T-cell (primary cell): ENCODE measurements at places on chromosomes 7 and 10.

DNA sequence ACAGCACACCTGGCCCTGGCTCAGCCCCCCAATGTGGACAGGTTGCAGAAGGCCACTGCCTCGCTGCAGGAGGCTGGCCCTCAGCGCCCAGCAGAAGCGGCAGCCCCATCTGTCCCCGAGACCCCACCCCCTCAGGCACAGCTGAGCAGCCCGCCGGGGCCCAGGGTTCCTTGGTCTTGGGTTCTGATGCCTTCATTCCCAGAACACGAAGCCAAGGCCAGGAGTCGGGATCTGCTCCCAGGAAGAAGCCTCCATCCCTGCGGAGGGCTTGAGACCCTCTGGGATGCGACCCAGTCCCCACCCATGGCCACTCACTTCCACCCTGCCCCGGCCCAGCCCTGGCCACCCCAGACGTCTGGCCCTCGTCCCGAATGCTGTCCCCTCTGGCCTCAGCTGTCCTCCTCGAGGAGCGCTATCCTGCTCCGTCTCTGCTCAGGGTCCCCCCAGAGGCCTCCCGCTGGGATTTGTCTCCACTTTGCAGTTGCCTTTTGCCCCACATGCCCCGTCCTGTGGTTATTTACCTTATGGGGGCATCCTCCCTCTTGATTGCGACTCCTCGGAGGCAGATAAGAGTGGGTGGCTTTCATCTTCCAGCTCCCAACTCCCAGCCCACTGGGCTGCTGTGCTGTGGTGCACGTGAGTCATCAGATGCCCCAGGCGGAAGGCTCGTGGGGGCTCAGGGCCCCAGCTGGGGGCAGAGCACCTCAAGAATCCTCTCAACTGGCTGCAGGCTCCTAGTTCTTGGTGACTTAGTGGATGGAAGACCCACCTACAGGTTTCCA is 97.5 kb downstream of the MKI67 start:
- H3K4me3 ChIP-seq, result no peak overlapping the region
- H3K27me3 ChIP-seq, result no peaks in the 10 kb centered on the region
- no peak for DNase-seq
- no peak overlapping the region for H3K27ac ChIP-seq
- H3K36me3 ChIP-seq, result no peaks in the 10 kb centered on the region

DNA sequence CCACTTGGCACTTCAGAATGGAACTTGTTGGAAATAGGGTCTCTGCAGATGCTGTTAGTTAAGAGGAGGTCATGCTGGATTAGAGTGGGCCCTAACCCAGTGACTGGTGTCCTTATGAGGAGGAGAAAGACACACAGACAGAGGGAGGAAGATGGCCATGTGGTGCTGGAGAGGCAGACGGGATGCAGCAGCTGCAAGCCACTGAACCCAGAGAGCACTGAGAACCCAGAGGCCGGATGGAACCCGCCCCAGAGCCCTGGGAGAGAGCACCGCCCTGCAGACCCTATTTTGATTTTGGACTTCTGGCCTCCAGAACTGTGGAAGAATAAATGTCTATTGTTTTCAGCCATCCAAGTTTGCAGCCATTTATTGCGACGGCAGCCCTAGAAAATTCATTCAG is 58.0 kb upstream of the EBF3 start:
- no peak for DNase-seq
- H3K36me3 ChIP-seq, result no peaks in the 10 kb centered on the region
- H3K4me3 ChIP-seq, result no peak overlapping the region
- H3K4me1 ChIP-seq, result no peaks in the 10 kb centered on the region
- peaks cover 11% of the 10 kb centered on the region for H3K27me3 ChIP-seq

DNA sequence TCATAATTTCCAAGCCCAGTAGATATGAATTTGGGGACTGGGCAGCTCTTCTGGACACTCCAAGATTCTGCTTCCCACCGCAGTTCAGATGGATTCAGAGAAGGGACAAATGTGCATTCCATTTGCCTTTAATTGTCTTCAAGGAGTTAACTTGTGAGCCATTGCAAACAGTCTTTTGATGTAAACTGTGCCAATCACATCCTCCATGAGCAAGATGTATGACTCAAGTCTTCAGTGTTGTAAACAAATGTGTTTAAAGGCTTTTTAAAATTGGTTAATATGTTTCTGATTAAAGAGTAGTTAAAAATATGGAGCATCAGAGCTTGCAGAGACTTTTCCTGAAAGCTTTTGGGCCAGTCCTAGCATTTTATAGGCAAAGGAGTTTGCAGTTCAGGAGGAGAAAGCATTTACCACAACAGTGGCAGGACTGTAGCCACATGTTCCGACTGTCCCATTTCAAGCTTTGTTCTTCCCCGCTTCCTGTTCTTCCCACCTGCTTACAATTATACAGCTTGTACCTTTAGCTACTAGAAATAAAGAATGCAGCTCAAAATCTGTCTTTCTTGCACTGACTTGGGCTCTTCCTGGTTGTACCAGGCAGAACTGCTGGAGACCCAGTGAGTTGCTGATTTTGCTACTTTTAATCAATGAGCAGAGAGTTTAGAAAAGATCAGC is 6.2 kb downstream of the SLC18A2 start:
- peaks cover 39% of the 10 kb centered on the region for H3K4me1 ChIP-seq
- H3K36me3 ChIP-seq, result no peaks in the 10 kb centered on the region
- DNase-seq, result no peak
- no peak overlapping the region for H3K27ac ChIP-seq
- no peak overlapping the region for H3K4me3 ChIP-seq

DNA sequence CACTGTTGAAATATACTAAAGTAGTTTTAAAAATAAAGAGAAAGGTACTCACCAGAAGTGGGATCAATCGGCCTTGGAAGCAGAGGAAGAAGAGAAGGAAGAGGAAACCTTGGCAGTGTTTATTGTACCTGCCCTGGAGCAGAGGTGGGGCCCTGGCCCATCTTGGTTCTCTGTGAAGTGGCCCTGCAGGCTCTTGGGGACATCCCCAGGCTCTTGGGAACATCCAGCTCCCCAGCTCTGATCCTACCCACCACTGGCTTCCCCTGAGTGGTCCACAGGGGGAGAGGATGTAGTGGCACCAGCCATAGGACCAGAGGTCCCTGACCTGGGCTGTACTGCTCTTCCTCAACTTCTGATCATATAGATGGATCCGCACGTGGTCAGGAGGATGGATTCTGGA is 22.3 kb upstream of the RET start:
- no peak overlapping the region for H3K27ac ChIP-seq
- H3K36me3 ChIP-seq, result no peaks in the 10 kb centered on the region
- DNase-seq, result no peak
- no peak overlapping the region for H3K4me3 ChIP-seq
- H3K4me1 ChIP-seq, result no peaks in the 10 kb centered on the region

DNA sequence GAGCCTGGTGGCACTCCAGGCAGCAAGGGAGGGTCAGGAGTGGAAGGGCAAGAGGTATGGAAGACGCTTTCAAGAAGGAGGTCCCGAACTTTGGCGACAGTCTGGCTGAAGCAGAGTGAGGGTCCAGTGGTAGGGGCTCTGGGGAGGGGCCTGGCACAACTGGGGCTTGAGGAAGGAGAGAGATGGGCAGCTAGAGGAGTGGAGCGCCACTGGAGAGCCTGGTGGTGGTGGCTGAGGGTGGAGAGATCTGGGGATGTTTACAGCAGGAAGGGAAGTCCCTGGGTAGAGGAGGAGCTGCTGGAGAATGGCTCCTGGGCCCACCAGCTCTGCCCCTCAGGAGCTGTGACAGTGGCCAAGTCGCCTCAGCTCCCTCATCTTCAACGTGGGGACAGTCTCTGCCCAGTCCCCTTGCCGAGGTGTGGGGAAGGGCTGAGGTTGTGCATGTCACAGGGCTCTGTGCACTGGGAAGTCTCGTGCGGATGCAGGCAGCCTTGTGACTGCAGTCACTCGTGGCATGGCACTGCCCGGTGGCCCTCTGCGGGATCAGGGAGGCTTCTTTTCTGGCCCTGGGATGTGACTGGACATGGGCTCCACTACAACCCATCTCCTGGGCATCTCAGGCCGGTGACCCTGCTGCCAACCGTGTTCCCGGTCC is 18.5 kb downstream of the UBTD1 start:
- no peaks in the 10 kb centered on the region for H3K27me3 ChIP-seq
- DNase-seq, result no peak
- no peak overlapping the region for H3K4me3 ChIP-seq

DNA sequence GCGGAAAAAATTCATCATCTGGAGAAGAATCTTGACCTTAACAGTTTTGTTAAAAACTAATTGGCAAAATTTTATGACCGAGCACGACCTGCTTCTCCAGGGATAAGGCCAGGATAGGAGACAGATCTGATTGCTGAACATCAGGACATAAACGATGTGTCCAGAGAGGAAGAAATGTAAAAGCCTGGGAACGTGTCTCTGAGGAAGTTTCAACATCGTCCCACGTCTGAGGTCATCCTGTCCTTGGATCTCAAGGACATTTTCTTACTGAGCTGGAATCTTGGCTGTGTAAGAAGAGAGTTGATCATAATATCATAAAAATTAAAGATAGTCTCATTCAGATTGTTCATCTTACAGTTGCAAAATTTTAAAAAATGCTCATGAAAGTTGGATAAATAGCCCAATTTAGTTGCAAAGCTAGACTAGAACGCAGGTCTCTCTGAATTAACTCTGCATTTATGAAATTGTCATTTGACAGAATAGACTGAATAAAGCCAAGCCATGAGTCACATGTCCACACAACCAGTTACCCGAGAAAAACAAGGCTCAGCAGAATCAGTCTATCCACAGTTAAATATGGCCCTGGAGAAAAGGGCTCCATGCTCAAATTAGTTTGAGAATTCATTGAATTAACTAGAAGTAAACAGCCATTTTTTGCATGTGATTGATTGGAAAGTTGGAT is 120.0 kb upstream of the EGFR start:
- H3K27ac ChIP-seq, result no peak overlapping the region
- H3K4me1 ChIP-seq, result no peaks in the 10 kb centered on the region
- no peaks in the 10 kb centered on the region for H3K27me3 ChIP-seq
- no peaks in the 10 kb centered on the region for H3K36me3 ChIP-seq

GRCh38 chr7:20651960-20652544 is 36.6 kb downstream of the ABCB5 start:
- DNase-seq, result no peak
- no peak overlapping the region for H3K27ac ChIP-seq
- H3K27me3 ChIP-seq, result no peaks in the 10 kb centered on the region
- no peak overlapping the region for H3K4me3 ChIP-seq
- no peaks in the 10 kb centered on the region for H3K36me3 ChIP-seq

DNA sequence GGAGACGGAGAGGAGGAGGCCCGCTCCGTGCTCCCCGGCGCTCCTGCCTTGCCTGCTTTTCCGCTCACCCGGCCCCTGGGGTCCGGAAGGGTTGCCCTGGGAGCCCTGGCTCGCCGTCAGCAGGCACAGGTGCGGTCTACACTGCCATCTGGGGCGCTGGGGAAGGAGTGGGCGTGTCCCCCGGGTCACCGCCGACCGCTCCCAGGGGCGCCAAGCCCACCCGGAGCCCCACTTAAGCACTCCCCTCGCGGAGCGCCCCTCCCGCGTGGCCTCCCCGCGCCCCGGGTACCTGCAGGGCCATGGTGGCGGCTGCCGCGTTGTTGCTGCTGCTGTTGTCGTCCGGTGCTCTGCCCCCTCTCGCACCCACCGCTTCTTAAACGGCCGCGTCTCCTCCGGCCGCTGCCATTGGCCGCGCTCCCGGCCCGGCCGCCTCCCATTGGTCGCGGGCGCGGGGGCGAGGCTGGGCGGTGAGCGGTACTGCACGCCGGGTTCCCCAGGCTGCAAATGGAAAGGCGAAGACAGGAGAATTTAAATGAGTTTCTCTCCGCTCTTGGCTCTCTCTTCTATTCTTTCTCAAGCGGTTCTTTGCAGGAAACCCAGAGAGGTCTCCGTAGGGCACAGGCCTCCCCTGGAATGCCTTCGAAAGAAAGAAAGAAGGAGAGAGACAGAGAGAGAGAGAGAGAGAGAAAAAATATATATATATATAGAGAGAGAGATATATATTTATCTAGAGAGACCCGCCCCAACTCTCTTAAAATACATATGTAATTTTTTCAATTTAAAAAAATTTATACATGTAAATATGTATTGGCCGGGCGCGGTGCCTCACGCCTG is at the start of gene ACBD7:
Gene ACBD7, minus strand, starts transcription at position 349 of the 834 bp plus-strand sequence. Its CDS starts 48 bp downstream, at position 301.
- no peak within 1 kb of the TSS for H3K27ac ChIP-seq
- H3K27me3 ChIP-seq, result peaks cover 8% of the 10 kb centered on the region
- DNase-seq, result peak; percentile 75
- H3K36me3 ChIP-seq, result no peaks in the 10 kb centered on the region
- H3K4me3 ChIP-seq, result peak within 1 kb of the TSS; percentile 49

GRCh38 chr7:8817448-8818036 is 384.1 kb downstream of the NXPH1 start:
- DNase-seq, result no peak
- H3K27ac ChIP-seq, result no peak overlapping the region
- no peaks in the 10 kb centered on the region for H3K27me3 ChIP-seq
- H3K4me1 ChIP-seq, result no peaks in the 10 kb centered on the region
- no peak overlapping the region for H3K4me3 ChIP-seq

DNA sequence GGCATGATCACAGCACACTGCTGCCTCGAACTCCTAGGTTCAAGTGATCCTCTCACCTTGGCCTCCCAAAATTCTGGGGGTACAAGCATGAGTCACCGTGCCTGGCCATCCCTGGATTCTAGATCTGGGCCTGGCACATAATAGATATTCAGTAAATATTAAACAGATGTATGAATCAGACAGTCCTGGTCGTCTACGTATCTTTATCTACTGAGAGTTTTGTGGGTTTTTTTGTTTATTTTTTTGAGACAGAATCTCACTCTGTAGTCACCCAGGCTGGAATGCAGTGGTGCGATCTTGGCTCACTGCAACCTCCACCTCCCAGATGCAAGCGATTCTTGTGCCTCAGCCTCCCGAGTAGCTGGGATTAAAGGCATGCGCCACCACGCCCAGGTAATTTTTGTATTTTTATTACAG is 24.3 kb upstream of the ITGB1 start:
- peak overlapping the region; percentile 95 for H3K27ac ChIP-seq
- no peak for DNase-seq
- no peak overlapping the region for H3K4me3 ChIP-seq
- H3K4me1 ChIP-seq, result peaks cover 39% of the 10 kb centered on the region

DNA sequence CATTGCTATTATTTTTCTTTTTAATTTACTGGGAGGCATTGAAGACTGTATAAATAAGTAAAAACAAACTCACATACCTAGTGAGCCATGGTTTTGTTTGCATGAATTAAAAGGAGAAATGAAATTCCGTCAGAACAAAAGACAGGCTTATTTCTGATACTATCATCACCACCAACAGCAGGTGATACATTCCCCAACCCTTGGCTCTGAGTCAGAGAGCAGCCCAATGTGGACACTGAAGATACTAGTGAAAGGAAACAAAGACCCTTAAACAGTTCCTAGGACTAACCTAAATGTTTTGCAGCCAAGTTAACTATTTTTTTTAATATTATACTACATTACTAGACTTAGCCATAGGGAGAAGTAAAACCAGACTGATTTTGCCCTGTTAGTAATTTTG is 31.6 kb downstream of the CHRM2 start:
- no peak overlapping the region for H3K4me3 ChIP-seq
- DNase-seq, result no peak
- no peaks in the 10 kb centered on the region for H3K4me1 ChIP-seq
- no peaks in the 10 kb centered on the region for H3K27me3 ChIP-seq

- peaks cover 35% of the 10 kb centered on the region for H3K4me1 ChIP-seq
- H3K36me3 ChIP-seq, result no peaks in the 10 kb centered on the region
- no peak overlapping the region for H3K27ac ChIP-seq
- no peak overlapping the region for H3K4me3 ChIP-seq
- no peaks in the 10 kb centered on the region for H3K27me3 ChIP-seq
Measured at GRCh38 chr10:43415544-43415943, 6.6 kb upstream of the HNRNPF start.
